Right atrium auricular region (tissue), 2 donors: ENCODE measurements at places on chromosomes 4 and X. TPM values are rescaled to one million over a fixed set of nuclear protein-coding genes. Genes with fewer than 3 reads are reported as not detected.

DNA sequence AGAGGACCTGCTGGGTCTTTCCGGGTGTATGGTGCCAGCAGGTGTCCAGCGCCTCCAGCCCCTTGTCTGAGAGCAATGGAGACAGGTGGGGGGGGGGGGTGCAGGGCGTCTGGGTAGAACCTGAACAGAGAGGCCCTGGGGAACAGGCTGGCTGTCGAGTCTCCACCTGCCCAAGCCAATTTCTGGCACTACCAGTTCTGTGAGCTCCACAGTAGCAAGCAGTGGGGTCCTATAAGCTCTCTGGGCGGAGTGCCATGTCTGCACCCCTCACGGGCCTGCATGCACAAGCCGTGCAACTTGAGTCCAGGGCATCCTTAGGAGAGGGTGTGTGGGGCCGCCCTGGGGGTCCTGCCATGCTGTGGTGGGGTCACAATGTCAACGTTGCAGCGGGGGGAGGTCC lies 10.1 kb upstream of the FGFR3 start:
- DNase-seq = no peak

GRCh38 chr4:101347267-101347556 lies at the start of gene PPP3CA:
Gene PPP3CA, minus strand, starts transcription at chr4:101347526.
- DNase-seq = no peak

GRCh38 chrX:130771230-130771629 lies 131.8 kb downstream of the ENOX2 start:
- DNase-seq = no peak

Gene RAB41
- total RNA-seq = not detected

Gene SFRP2
- total RNA-seq = 1.5 TPM

Gene MAGEA11
- not detected for total RNA-seq
